ENCODE measurements at places on chromosomes 4 and X.

DNA sequence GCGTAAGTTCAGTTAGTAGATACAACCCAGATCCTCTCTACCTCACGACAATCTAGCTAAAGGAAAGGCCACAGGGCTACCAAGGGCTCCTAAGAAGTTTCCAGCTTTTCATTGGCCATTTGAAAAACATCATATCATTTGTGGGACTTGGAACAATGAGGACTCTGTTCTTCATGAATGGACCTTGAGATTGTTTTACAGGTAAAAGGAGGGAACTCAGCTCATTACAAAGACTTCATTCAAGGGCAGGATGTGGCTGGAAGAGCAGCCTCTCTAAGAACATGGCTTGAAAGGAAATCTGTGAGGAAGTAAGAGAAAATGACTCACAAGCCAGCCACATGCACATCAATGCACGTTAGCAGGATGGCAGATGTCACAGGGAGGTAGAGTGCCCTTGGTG, 105.9 kb upstream of the SLC7A11 start:
- DNase-seq, result no peak

GRCh38 chrX:45762699-45763647, 562.3 kb upstream of the DIPK2B start:
- no peak for DNase-seq

- peak; percentile 61 for DNase-seq
Measured at GRCh38 chrX:118254611-118255010, 91.3 kb upstream of the WDR44 start.

- DNase-seq, result no peak
Measured at GRCh38 chr4:158020176-158020575, 152.6 kb downstream of the GASK1B start.

DNA sequence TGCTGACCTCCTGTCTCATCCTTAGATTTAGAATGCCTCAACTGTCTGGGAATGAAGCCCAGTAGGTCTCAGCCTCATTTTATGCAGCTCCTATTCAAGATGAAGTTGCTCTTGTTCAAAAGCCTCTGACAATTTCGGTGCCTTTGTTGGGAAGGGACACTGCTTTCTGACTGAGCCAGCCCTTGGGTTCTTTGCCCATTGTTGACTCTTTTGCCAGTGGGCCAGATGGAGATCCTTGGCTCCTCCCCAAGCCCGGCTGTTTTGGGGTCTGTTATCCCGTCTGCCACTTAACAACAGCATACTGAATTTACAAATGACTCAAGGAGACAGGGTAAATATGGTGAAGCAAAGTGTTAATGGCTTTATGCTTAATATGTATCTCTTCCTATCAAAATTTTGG, 58.3 kb upstream of the PRKX start:
- DNase-seq, result no peak

Data from ureter (tissue), 1 donor.